ENCODE measurements at places on chromosomes 16 and 17. TPM values are rescaled to one million over a fixed set of nuclear protein-coding genes. Genes with fewer than 3 reads are reported as not detected.

The CDH13 gene
- total RNA-seq: 88.5 TPM

The TM4SF5 gene
- total RNA-seq: not detected

The EFCAB5 gene
- total RNA-seq: 0.28 TPM

The FOXN1 gene
- total RNA-seq: 0.07 TPM

The BICDL2 gene
- 0.68 TPM for total RNA-seq

The ZNF174 gene
- total RNA-seq: 6.7 TPM

The VMO1 gene
- 0.74 TPM for total RNA-seq

The CDK5R1 gene
- total RNA-seq: 11.8 TPM

The GID4 gene
- total RNA-seq: 13.4 TPM

- DNase-seq: no peak
Measured at GRCh38 chr16:57039148-57039812, 49.9 kb downstream of the NLRC5 start.

DNA sequence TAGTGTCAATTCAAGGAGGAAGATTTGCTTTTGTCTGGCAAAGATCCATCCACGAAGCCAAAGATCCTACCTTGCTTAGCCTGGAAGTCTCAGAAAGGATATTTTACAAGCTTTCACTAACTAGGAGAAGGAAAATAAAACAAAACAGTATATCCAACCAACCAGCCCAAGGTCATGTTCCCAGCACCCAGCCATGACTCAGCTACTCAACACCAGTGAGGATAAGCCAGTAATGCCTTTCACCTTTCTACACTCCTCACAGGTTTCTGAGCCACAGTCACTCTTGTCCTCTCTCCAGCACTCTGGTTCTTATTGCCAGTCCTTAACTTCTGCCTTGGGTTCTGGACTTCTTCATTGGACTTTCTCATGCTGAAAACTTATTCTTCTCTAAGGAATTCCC, 116.2 kb downstream of the CDH11 start:
- DNase-seq: no peak

- no peak for DNase-seq
Measured at GRCh38 chr17:60093694-60094093, 15.0 kb upstream of the HEATR6 start.

DNA sequence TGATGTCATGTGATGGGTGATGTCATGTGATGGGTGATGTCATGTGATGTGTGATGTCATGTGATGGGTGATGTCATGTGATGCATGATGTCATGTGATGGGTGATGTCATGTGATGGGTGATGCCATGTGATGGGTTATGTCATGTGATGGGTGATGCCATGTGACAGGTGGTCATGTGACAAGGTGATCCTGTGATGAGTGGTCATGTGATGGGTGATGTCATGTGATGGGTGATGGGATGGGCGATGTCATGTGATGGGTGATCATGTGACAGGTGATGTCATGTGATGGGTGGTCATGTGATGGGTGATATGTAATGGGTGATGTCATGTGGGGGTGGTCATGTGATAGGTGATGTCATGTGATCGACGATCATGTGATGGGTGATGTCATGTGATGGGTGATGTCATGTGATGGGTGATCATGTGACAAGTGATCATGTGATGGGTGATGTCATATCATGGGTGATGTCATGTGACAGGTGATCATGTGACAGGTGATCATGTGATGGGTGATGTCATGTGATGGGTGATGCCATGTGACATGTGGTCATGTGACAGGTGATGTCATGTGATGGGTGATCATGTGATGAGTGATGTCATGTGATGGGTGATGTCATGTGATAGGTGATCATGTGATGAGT, 17.2 kb downstream of the CD300LB start:
- DNase-seq: peak; percentile 39

DNA sequence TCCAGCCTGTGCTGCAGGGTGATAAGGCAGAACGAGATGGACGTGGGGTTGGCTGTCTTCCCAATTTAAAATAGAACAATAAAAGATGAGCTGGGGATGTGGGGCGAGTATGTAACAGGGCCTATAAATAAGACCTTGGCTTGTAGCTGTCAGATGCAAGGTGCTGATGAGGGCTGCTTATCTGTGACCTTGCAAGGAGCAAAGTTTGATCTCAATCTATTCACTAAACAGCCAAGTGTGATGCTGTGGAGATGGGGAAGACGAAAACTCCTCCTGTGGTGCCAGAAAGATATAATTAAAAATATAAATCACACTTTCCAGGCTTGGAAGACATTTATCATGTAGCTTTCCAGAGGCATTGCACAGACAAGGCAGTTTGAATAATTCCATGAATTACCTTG, 26.7 kb upstream of the TEX2 start:
- DNase-seq: no peak

DNA sequence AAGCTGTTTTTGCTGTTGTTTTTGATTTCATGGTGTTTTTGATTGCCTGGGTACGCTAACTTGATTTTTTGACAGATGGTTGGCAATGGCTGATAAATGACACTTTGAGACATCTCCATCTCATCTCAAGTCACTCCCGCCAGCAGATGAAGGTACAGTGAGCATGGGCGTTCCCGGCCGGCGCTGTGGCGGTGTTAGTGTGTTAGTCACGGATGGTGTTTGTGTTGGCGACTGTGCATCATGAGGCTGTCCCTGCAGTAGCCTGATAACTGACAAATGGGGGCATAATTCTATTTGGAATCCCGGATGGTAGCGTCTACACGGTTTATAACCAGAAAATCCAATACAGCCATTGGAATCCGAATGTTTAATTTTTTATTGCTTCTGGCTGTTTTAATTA, 81.6 kb upstream of the ZNF750 start:
- no peak for DNase-seq

DNA sequence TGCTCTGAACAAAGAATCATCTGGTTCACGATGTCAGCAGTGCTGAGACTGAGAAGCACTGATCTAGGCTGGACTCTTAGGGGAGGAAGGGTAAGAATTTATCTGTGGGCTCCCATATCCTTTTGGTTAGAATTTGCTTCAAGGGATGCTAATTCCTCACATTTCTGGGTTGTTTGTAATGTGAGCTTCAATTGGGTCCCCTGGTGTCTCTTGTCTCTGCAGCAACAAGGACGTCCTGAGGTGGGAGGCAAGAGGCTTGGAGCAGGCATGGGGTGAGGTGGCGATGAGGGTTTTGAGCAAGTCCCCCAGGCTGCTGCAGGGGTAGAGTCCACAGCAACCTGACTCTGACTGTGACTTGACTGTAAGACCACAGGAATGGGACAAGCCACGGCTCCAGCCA, 213.8 kb upstream of the NLRP1 start:
- no peak for DNase-seq

GRCh38 chr16:23712976-23713375, at the start of gene ERN2:
TSS of gene ERN2 (minus strand) at chr16:23713222. CDS start at chr16:23713187, 35 bp downstream.
- DNase-seq: no peak

- no peak for DNase-seq
Measured at GRCh38 chr17:45225051-45225700, 3.5 kb downstream of the FMNL1 start.

- DNase-seq: no peak
Measured at GRCh38 chr17:67746704-67747571, 29.2 kb downstream of the NOL11 start.

DNA sequence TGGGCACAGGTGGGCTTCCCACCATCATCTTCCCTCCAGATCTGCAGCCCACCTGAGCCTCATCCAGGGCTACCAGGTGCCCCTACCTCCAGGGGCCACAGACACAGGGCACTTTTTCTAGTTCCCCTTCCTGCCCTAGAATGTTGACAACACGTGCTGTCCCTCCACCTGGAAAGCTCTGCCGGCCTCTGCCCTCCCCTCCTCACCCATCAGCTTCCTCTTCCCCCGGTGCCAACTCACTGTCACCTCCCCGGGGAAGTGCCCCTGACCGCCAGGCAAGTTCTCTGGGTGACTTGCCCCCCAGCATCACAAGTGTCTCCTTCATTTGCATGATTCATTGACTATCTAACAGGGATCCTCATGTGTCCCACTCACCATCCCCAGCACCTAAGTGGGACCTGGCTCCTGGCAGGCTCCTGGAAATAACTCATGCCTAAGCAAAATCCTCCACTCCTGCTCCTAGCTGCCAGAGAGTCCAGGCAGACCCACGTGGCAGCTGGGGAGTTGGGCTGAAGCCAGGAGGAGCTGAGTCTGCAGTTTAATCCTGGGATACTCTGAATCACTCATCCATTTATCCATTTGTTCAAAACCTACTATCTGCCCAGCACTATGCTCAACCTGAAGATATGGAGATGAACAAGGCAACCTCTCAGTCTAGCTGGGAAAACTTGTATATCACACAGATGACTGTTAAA, 304.4 kb downstream of the FOXL1 start:
- DNase-seq: no peak

DNA sequence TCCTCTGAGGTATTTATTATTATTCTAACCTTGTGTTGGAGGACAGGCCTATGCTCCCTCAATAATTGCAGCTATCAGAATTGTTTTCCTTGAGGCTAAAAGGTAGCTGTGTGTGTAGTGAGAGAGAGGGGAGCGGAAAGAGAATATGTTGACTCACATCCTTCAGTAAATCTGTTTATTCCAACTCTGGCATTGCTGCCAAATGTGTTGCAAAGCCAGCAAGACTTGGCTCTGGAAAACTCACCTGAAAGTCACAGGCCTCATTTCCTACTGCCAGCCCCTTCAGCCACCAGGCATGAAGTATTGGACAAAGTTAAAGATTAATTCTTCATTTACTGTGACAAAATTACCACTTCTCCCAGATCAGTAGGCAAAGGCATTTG, 9.6 kb downstream of the CA10 start:
- peak; percentile 71 for DNase-seq

DNA sequence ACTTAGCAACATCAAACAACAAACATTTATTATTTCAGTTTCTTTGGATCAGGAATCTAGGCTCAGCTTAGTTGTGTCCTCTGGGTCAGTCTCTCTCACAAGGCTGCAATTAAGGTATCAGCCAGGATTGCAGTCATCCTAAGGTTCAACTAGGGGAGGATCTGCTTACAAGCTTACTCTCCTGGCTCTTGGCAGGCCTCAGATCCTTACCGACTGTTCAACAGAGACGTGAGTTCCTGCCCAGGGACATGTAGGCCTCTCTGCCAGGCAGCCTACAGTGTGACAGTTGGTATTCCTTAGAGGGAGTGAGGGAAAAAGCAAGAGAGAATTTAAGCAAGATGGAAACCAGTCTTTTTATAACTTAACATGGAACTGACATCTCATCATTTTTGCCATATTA, 294.0 kb downstream of the ZFHX3 start:
- no peak for DNase-seq

DNA sequence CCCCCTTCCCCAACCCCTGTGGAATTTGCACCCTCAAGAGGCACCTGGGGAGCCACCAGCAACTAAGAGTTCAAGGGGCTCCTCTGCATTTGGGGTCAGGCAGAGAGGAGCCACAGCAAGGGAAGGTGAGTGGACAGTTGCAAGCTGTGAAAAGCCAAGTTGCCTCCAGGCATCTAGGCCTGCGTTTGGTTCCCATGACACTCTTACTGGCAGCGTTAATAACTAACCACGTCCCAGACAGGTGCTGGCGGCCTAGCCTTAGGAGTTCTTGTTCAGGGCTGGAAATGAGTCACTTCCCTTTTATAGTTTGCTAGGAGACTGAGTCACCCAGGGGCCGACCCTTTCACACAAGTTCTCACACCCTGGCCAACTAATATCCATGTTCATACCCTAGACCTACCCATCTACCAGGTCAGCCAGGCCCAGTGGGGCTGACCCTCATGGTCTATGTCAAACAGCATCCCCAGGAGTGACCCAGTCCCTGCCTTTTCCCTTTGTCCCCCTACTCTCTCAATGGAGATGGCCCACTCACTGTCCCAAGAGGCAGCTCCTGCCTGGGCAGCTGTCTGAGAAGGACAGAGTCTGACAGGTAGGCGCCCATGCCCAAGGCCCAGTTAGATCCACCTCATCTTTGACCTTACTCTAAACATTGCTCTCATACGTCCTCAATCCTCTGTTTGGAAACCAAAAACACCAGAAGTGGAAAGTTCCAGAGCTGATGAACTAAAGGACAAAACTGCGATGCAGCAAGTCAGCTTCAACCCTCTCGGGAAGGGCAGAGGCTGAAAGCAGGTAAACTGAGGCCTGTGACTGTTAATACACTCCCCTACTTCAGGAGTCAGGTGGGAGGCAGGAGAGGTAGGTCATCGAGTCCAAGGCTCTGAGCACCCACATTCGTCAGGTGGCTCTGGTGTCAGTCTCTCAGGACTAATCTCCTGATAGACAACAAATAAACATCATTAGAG, 300.6 kb downstream of the SOX9 start:
- peak; percentile 94 for DNase-seq

GRCh38 chr17:51650202-51650601, 389.9 kb downstream of the UTP18 start:
- DNase-seq: no peak

DNA sequence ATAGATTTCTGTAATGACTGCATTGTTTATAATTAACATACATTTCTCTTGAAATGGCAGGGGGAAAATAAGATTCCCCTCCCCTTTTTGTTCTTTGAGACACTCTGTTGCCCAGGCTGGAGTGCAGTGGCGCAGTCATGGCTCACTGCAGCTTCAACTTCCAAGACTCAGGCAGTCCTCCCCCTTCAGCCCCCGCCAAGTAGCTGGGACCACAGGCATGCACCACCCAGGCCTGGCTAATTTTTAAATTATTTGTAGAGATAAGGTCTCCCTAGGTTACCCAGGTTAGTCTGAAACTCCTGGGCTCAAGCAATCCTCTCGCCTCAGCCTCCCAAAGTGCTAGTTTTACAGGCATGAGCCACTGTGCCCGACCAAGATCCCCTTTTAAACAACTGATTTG, 67.7 kb downstream of the KATNIP start:
- DNase-seq: no peak

DNA sequence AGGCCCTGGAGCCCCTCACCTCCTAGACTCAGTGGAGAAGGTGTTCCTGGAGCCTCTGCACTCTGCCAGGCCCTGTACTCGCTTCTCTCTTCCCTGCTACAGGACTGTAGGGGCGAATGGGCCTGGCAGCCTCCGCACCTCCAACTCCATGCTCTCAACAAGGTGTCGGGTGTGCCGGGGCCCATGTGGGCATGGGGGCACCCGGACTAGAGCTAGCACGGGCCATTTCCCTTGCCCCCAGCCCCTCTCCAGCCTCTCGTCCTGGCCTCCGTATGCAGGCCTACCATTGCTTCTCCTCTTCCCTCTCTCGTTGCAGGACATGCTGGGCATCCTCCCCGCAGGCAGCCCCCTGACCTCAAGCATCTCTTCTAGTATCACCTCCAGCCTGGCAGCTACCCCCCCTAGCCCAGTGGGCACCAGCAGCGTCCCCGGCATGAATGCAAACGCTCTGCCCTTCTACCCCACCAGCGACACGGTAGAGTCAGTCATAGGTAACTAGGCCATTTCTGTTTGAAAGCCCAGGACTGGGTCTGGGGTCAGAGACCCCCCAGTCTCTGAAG, 25.8 kb downstream of the UNC13D start:
- DNase-seq: no peak

GRCh38 chr17:66687570-66688284, 147.2 kb upstream of the CACNG5 start:
- no peak for DNase-seq

- DNase-seq: no peak
Measured at GRCh38 chr17:31388770-31389656, 2.5 kb upstream of the RAB11FIP4 start.

GRCh38 chr17:7260151-7260550, 2.1 kb downstream of the CLDN7 start:
- no peak for DNase-seq

- DNase-seq: peak; percentile 77
Measured at GRCh38 chr17:43599835-43600234, 53.7 kb upstream of the ETV4 start.

GRCh38 chr17:63337579-63337978, 108.5 kb downstream of the CYB561 start:
- peak; percentile 1 for DNase-seq
